ENCODE measurements at places on chromosomes 2 and 18.

DNA sequence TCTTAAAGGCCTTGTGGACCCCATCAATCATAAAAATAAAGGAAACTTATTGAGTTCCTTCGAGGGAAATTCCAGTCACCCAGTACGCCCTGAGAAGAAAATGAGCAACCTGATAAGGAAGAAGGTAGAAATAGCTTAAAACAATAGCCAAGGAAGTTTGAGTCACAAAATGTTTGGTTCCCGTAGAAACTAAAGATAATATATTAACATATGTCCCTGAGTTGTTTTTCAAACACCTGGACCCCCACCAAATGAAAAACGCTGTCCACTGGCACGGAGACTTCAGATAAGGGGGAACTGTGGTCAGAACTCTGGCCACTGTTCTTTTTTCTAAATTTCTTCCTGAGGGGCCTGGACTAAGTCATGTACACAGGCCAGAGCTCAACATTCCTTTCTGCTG, 669.1 kb downstream of the ADCYAP1 start:
- no peak for DNase-seq

DNA sequence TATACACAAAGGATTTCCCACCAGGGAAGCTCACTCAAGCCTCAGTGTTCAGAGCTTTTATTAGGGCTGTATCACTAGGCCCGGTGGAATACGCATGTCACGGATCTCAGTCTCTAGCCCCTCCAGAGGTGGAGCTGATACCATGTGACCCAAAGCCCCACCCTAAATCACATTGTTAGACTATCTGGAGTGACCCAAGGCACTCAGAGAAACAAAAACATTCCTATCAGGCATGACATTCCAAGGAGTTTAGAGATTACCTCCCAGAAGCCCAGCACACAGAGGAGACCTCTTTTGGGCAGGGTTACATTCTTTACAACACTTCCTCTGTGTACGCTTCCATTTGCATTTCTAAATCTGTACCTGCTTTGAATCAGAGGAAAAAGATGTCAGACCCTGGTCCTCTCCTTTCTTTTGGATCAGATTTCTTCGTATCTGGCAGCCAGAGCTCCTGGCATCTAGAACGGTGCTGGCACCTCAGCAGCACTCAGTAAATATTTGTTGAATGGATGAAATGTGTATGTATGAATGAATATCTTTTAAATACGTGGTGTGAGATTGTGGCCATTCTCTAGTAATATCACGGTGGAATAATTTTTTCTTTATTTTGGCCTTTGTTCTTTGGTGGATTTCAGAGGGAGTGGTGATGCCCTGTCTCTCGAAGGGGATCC, 37.7 kb upstream of the SMAD2 start:
- no peak for DNase-seq

DNA sequence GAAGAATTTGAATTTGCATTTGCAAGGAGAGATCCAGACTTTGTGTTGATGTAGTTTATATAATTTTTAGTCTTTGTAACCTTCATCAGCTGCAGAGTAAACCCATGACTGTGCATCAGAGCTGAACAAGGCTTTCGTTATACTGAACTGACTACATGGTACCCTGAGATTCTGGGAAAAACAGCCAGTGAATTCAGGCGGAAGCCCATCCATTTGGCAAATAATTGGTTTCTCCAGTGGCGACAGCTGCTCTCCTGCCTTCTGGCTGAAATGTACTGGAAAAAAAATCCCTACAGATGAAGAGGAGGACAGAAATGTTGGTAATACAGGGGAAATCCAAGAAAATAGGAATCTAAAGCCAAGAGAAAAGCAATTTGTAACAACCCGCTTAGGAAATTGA, 657.5 kb upstream of the CDH7 start:
- DNase-seq = no peak

- DNase-seq = no peak
Observed at GRCh38 chr2:217864963-217865772, 137.6 kb downstream of the TNS1 start.

DNA sequence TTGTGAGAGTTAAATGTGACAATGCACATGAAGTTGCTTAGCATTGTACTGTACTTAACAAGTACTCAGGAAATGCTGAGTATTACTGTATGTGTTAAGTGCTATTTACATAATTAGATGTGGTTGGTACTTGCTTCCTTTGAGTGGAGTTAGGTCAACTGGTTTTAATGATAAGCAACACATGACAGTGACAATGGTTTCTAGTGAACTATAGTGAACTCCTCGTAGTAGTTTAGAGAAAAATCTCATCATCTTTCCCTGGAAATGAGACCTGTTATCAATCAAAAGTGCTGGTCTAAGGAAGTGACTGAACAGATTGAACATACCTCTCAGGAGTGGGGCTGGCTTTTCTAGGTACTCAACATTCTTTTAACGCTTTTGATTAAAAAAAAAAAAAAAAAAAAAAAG, 29.2 kb upstream of the ZDBF2 start:
- no peak for DNase-seq

DNA sequence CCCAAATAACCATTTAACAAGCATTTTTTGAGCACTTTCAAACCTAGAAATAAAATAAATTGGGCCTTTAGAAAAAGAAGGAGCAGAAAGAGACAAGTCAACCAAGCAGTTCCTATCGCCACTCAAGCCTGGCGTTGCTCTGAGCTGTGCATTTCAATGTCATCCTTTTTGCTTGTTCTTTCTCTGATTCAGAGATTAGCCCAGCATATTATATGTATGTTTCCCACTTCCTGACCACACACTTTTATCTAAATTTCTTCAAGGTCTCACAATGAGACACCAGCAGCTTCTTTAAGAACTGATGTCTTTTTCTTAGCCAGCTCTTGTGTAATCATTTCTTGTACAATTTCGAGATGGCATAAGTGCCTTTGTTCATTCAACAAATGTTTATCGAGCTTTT, 344.5 kb upstream of the ID2 start:
- DNase-seq = no peak

- no peak for DNase-seq
Observed at GRCh38 chr2:161576421-161576820, 47.8 kb upstream of the SLC4A10 start.

DNA sequence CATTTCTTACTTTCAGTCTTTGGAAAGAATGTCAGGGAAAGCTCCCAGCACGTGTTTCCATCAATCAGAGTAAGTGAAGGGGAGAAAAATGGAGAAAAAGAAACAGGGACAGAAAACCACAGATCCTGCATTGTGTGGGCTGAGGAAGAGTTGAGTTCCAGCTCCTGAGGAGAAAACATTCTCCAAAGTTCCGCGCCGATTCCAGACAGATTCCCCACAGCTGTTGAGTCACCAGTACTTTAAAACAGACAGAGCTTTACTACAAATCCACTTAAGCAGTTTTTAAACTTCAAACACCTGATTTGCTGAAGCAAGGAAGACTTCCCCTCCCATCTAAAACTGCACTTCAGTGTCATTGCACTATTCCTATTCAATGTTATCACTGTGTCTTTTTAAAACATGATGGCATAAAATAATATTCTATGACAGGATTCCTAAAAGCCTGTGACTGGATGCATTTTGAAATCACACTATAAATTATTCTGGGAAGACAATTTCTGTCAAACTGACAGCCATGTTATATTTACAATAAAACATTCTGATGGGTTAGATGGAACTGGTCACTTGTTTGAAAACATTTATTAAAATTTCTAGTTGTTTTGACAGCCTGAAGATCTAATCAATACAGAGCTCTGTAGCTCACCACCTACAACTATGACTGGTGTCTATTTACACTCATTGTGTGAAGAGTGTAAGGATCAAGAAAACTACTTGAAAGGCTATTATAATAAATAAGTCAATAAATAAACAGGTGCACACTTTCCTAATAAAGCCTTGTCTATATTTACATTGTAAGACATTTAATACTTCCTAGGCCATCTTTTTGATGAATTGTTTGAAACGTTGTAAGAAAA, 40.9 kb downstream of the TCF4 start:
- peak; percentile 25 for DNase-seq

DNA sequence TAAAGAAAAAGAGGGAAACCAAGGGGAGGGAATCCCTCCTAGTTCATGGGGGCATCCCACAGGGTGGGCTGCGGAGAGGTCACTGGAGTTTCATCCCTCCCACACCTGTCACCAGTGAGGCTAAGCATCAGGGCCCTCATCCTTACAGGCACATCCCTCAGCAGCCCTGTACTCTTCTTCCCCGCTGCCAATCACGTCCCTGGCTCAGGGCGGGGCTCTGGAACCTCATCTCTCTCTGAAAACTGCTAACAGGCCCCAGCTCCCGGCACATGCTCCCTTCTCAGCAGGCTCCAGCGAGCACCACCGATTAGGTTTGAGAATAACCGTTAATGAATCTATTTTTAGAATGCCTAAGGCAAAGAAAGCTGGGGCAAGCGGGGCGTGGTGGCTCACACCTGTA, 13.0 kb downstream of the UXS1 start:
- DNase-seq = no peak

Measured in GM04504 (cell line).